ENCODE measurements at places on chromosomes 12 and 14.

GRCh38 chr14:105091054-105091516 is 25.9 kb upstream of the GPR132 start:
- peak; percentile 49 for DNase-seq

- no peak for DNase-seq
These were observed 40.3 kb upstream of the ANKS1B start for GRCh38 chr12:100024974-100025555.

DNA sequence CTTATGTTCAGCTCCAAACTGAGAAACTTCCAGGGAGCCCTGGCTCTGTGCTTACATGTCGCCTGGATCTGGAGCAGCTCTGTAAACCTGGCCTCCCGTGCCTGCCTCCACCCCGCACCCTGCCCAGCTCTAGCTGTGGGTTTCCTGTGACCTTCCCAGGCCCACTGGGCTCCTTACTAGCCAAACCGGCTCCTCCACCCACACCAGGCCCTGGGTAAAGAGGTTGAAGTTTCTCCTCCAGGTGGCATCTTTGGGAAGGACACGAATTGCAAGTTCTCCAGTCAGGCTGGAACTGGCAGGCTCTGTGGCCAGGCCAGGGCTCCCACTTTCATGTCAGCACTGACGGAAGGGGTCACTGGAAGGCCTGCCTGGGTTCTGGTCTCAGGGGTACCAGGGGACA is 60.9 kb upstream of the ZFP36L1 start:
- DNase-seq = no peak

DNA sequence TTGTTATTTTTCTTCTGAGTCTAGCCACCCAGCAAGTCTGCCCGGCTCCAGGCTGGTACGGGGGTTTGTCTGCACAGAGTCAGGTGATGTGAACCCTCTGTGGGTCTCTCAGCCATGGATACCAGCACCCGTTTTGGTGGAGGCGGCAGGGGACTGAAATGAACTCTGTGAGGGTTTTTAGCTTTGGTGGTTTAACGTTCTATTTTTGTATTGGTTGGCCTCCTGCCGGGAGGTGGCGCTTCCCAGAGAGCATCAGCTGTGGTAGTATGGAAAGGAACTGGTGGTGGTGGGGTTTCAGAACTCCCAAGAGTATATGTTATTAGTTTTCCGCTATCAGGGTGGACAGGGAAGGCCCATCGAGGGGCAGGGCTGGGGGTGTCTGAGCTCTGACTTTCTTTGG is 5.3 kb upstream of the SERPINA4 start:
- DNase-seq = no peak

GRCh38 chr12:107233551-107233950 is 140.2 kb upstream of the CRY1 start:
- DNase-seq = no peak

- DNase-seq = no peak
These were observed 232.7 kb upstream of the PPFIA2 start for GRCh38 chr12:81991868-81992267.

DNA sequence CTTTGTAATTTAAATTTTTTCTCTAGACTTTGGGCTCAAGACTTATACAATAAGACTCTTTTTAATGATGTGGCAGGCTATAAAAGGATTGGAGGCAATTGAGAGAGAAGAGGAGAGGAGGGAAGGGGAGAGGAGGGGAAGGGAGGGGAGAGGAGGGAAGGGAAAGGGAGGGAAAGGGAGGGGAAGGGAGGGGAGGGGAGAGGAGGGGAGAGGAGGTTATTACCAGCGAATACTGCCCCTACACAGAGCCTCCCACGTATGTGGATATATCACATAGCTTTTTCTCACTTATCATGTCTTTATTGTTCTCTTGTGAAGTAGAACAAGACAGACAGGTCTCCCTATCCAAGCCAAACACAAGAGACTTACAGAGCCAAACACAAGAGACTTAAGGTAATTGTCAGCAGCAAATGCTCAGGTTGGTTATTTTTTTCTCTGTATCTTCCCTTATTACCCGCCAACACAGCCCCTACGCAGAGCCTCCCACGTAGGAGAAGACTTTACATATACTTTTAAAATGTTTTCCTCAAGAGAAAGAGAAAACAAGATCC is 63.1 kb downstream of the DRAM1 start:
- DNase-seq = no peak

- peak; percentile 59 for DNase-seq
These were observed 3.9 kb upstream of the LRP1 start for GRCh38 chr12:57124261-57124877.

GRCh38 chr12:132384916-132385774 is 55.8 kb upstream of the GALNT9 start:
- DNase-seq = no peak

DNA sequence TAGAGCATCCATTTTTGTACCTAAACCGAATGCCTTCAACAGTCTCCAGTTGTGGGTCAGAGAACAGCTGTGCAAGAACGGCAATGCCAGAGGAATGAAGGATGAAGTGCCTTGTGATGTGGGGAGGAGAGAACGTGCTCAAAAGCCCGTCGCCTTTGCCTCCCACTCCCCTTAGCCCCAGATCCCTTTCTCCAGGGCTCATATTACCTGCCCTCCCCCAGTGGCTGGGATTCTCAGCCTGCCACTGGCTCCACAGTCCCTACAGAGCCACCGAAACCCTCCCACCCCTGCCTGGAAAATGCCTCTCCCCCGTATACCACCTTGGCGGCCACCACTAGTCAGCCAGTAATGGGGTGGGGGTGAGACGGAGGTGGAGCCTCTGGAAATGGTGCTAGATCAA is 158.5 kb downstream of the ZFP36L1 start:
- no peak for DNase-seq

GRCh38 chr12:31574803-31575575 is 15.9 kb downstream of the DENND5B start:
- DNase-seq = no peak

GRCh38 chr12:92987846-92988621 is 58.9 kb upstream of the EEA1 start:
- DNase-seq = no peak

DNA sequence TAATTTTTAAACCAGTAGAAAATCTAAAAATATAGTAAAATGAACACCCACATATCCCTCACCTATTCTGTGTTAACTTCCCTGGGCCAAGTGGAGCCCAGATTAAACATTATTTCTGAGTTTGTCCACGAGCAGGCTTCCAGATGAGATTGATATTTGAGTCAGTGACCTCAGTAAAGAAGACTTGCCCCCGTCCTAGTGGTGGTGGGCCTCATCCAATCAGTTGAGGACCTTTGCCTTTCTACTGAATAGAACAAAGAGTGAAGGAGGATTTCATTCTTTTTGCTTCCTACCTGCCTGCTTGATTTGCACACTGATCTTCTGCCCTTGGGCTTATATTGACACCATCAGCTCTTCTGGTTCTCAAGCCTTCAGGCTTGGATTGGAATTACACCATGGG is 174.7 kb upstream of the PLEKHG7 start:
- DNase-seq = no peak

- DNase-seq = no peak
These were observed 12.0 kb upstream of the KANSL2 start for GRCh38 chr12:48694038-48694437.

DNA sequence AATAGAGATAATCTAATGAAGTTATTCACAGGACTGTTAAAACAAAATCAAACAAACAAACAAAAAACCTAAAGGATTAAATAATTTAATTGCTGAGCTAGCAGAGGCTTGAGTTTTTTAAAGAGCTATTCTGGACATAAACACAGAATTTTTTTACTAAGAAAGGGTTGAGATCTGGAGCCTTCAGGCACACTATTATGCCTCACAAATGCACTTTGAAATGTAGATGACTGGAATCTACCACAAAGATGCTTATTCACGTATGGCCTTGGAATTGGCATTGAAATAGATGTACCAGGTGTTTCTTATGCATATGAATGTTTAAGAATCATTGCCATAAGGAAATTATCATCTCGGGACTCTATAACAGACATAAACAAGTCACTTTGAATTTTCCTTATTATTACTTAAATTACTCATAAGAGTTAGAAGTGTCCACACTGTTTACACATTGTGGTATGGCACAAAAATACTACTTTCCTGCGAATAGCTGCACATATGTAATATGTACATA is 21.6 kb downstream of the PUS7L start:
- DNase-seq = no peak

GRCh38 chr14:99976021-99976420 is 89.2 kb upstream of the EVL start:
- no peak for DNase-seq

- no peak for DNase-seq
These were observed 49.1 kb downstream of the JAG2 start for GRCh38 chr14:105119408-105120025.

- DNase-seq = no peak
These were observed 2.7 kb downstream of the ANHX start for GRCh38 chr12:133233006-133233405.

GRCh38 chr12:54294152-54294952 is 6.5 kb downstream of the NFE2 start:
- DNase-seq = no peak

- DNase-seq = no peak
These were observed 92.6 kb upstream of the MAP1LC3B2 start for GRCh38 chr12:116466536-116466935.

GRCh38 chr14:90060312-90060964 is 1.4 kb upstream of the KCNK13 start:
- peak; percentile 79 for DNase-seq

Data from NCI-H1694 treated with DMSO at 0.1 percent for 48 hours (cell line).